Hindlimb muscle (tissue), 1 donor: ENCODE measurements at places on chromosomes 3 and 15. TPM values are rescaled to one million over a fixed set of nuclear protein-coding genes. Genes with fewer than 3 reads are reported as not detected.
A peak's percentile ranks its signal among the peaks of the same experiment; 100 is the strongest.

The GCNT3 gene
- polyA plus RNA-seq, result 0.19 TPM

The NLGN1 gene
- 1.0 TPM for polyA plus RNA-seq

The TPRG1 gene
- polyA plus RNA-seq, result 5.6 TPM

The PTX3 gene
- 10.1 TPM for polyA plus RNA-seq

The MESP2 gene
- polyA plus RNA-seq, result 0.22 TPM

The ZMYND10 gene
- polyA plus RNA-seq, result 1.4 TPM

The PRTG gene
- polyA plus RNA-seq, result 2.3 TPM

The RPS27L gene
- polyA plus RNA-seq, result 50.1 TPM

The TMEM207 gene
- polyA plus RNA-seq, result not detected

The WDR93 gene
- 0.14 TPM for polyA plus RNA-seq

GRCh38 chr15:38672273-38672672 lies 107.7 kb upstream of the RASGRP1 start:
- no peak for DNase-seq

- DNase-seq, result no peak
These were observed 79.3 kb upstream of the GMNC start for GRCh38 chr3:190941694-190942260.

DNA sequence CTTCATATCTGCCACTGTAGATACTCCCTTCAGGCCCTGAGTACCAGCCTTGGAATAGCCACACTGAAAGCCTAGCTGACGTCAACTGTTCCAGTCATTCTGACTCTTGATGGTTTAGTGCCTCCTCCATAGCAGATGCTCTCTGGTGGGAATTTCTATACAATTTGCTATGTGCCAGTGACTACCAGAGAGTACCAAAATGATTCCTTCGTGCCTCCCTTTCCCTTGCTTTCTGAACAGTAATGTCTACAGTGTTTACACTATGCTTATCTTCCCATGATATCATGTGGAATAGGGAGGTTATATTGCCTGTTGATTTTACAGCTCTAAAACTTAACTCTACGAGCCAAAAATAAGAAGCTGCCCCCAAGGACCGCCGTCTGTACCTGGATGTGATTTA lies 109.7 kb upstream of the GMNC start:
- no peak for DNase-seq

DNA sequence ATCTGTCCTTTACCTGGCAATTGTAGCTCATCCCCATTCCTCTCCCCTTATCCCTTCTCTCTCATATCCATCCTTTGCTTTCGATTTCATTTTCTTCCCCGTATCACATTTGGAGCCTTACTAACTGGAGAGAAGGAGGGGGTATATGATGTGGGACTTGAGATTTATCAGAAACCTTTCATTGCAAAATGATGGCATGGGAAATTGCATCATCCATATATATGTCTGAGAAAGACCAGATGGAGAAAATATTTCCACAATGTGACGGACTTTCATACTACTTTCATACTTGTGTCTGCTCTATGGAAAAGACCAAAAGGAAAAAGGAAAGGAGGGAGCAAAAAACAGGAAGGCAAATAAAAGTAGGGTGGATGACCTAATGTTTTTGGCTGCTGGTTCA lies 675.2 kb downstream of the AGBL1 start:
- no peak for DNase-seq

DNA sequence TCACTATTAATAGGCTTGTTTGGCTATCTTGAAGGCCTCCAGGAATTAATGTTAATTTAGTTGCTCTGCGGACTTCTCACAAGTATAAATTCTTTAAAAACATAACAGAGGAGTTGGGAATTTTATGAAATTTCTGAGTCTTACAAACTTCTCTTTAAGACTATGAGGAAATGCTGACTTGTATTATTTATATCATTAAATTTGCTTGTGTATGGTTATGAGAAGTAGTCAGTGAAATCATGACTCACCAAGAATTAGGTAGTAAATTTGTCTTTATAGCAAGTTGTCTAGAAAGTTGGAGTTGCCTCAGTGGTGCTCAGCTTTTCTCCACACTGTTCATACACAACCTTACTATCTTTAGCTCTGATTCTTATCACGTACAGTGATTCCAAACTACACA lies 26.5 kb downstream of the PHLDB2 start:
- no peak for DNase-seq

GRCh38 chr3:129597087-129597999 lies 9.1 kb downstream of the PLXND1 start:
- no peak for DNase-seq

DNA sequence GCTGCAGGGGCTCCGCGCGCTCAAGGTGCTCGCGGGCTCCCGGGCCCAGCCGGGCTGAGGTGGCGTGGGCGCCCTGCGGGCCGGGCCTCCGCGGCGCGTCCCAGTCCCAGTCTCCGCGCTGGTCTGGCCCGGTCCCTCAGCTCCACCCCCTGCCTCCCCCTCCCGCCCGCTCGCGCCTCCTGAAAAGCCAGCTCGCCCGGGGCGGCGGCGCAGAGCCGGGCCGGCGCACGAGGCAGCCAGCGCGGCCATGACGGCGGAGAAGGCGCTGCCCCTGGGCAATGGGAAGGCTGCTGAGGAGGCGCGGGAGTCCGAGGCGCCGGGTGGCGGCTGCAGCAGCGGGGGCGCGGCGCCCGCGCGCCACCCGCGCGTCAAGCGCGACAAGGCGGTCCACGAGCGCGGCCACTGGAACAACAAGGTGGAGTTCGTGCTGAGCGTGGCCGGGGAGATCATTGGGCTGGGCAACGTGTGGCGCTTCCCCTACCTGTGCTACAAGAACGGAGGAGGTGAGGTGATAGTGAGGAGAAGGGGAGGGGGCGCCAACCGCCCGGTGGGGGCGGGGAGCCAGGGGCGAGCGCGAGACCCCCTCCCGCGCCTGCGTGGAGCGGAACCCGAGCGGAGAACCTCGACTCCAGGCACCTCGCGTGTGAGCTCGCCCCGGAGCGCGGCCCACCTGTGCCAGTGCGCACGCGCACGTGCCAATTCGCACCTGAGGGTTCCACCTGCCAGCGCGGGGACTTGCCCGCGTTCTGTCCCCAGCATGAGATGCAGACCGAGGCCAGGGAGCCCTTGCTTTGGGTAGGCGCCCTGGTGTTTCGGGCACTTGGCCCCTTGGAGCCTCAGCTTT lies at the start of gene SLC6A11:
Gene SLC6A11 (plus strand): TSS at position 210 of the 844 bp plus-strand sequence. CDS start 38 bp downstream, at position 248.
- DNase-seq, result no peak

GRCh38 chr3:197224034-197224444 lies 74.4 kb downstream of the DLG1 start:
- peak; percentile 24 for DNase-seq

DNA sequence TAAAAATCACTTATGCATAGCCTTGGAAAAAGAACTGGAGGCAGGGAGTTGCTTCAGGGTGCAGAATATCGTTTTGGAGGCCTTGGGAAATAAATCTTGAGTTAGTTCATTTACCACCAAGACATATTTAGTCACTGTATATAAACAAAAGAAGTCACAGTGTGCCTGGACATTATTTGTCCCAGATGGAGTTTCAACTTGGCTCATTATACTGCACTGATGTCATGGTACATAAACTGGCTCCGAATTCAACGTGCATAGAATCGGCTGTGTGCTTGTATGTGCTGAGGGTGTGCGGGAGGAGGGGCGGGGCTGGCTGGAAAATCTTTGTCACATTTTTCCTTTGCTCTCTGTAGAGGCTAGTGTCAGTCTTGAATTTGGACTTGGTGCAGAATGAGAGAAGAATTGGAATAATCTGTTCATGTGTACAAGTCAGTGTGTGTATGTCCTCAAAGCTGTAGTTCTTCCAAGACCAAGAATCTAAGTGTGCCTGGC lies 86.6 kb downstream of the FNDC3B start:
- DNase-seq, result peak; percentile 91

DNA sequence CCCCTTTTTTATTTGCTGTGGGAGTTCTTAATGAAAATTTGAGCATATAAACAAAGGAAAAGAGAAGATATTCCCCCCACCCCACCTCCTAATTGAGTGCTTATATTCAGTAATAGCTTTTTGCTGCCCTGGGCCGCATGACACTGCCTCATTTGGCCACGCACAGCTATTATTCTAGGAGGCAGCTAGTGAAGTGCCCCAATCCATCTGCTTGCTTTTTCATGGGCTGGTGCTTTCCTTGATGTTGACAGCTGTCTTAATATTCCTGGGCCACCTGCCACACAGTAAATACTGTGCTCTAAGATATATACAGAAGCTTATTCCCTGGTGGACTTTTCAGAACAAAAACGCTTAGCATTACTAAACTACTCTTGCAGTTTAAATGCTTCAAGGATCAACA lies 3.8 kb upstream of the CRYBG3 start:
- DNase-seq, result no peak

DNA sequence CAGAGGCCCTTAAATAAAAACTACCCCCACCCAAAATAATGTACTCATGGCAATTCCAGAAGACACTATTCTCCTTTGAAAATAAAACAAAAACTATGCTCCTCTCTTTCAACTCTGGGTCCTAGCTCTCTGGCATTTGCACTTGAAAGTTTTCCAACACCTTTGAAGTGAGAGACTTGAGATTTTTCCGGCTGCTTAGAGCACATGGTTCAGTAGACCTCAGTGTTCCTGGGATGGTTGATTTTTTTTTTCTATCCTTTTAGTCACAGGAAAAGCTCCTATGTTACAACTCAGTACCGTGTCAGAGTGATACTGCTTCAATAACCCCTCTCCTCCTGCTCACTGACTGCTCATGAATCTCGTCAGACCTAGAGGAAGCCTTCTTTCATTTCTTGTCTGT lies 118.3 kb upstream of the TUSC7 start:
- DNase-seq, result no peak

GRCh38 chr3:127358641-127359040 lies 70.8 kb upstream of the PRR20G start:
- no peak for DNase-seq

GRCh38 chr3:48759071-48759470 lies 42.0 kb upstream of the IP6K2 start:
- no peak for DNase-seq

DNA sequence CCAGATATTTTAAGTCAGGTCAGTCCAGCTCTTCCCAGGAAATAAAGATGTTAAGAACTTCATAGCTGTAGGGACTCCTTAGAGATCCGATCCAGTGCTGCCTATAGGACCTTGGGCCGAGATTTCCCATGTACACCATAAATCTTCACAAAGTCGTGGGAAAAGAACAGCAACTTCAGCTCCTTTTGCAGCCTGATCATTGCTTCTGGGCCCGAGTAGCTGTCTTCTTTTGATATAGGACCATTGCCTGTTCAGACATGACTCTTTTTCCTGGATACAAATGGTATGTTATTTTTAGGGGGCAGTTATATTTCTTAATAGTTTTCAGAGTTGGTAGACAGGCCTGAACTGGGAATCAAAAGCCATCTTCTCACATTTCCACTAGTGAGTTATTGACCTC lies 20.5 kb downstream of the IL1RAP start:
- no peak for DNase-seq

GRCh38 chr3:55697177-55697865 lies 210.2 kb upstream of the WNT5A start:
- no peak for DNase-seq

GRCh38 chr3:142888481-142889211 lies at the start of gene PCOLCE2:
TSS of gene PCOLCE2 (minus strand) at chr3:142889083. CDS start at chr3:142888896, 187 bp downstream.
- DNase-seq, result peak; percentile 10

- no peak for DNase-seq
These were observed 42.2 kb upstream of the IGF2BP2 start for GRCh38 chr3:185866995-185867394.

DNA sequence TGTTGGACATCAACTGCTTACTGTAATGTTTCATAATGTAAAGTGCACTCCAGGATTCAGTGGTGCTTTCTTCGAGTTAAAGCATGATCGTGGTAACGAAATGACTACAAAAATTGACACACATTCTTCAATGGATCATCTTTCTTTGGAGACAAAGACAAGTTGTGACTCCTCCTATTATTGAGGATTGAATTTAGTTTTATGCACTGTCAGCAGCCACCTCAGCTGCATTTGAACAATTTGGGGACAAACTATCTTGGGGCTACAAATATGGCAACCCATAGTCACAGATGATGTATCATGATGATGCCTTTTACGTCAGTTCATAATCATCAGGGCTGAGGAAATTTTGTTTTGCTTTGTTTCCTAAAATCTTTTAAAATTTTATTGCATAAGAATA lies 140.2 kb upstream of the ICE2 start:
- no peak for DNase-seq

DNA sequence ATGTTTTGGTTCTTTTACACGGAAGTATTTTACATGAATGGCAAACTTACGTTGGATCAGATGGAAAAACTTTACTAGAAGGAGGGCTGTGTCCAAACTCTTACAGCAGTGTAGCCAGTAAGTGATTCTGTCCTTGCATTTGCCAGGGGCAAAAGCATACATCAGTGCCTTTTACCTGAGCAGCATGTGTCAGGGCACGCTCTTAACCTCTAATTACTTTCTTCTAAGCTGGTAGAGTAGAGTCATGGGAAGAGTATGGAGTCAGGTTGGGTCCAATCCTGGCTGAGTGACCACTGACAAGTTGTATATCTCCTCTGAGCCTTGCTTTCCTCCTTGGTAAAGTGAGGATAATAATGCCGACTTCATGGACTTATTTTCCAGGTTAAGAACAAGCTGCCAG lies 47.1 kb downstream of the RYR3 start:
- no peak for DNase-seq

DNA sequence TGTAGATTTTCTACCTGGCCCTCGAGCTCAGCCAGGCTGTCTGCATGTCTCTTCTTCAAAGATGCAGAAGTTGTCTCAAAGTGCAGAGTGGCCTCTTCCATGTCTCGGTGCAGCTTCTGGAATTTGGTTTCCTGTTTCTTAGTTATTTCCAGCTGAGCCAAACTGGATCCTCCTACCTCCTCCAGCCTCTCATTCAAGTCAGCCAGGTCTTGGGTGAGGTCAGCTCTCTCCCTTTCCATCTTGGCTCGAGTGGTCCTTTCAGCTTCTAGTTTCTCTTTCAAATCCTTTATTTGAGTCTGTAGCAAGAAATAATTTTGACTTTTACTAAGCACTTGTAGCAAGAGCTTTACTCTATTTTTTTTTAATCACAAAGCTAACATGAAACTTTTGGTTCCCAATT lies 81.8 kb downstream of the MYH15 start:
- peak; percentile 29 for DNase-seq

DNA sequence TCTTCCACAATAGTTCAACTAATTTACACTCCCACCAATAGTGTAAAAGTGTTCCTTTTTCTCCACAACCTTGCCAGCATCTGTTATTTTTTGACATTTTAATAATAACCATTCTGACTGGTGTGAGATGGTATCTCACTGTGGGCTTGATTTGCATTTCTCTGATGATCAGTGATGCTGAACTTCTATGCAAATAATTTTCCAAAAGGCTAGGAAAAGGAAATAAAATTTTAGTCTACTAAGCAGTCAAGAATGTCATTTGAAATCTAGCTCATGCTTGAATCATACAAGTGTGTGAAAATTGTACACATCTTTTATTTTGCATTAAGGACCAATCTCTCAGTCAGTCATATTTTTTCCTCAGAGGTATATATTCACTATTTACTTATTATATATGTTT lies 101.7 kb upstream of the UBP1 start:
- DNase-seq, result no peak

DNA sequence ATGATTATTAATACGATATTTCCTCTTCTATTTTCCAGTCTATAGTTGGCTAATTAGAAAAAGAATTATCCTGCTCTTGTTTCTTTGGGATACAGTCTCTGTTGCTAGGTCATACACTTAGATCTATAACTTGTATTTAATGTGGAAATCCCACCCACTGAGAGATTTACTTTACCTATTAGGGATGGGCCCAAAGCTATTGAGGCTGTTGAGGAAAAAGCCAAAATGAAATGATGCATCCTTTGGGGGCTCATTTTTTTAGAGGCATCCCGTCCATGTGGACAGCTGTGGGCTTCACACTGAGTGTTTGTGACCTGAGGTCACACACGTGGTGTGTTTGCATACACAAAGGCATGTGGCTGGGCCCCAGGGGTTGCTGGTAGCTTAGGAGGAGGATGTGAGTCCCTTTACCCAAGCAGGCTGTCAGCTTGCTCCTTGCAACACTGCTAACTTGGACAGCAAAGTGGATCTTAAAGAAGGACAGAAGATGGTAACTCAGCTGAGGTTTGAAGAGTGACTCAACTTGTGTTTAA lies 477.4 kb downstream of the AGBL1 start:
- DNase-seq, result peak; percentile 31
